ENCODE measurements at places on chromosomes 7 and 10. TPM values are rescaled to one million over a fixed set of nuclear protein-coding genes. Genes with fewer than 3 reads are reported as not detected.

Gene HPSE2
- not detected for total RNA-seq

Gene C10orf90
- not detected for total RNA-seq

Gene SMO
- not detected for total RNA-seq

Gene PAPOLB
- not detected for total RNA-seq

Gene OR2F1
- not detected for total RNA-seq

Gene TMEM196
- total RNA-seq, result not detected

Gene PLAU
- not detected for total RNA-seq

Gene TRDMT1
- total RNA-seq, result 21.3 TPM

Gene PSD
- total RNA-seq, result 17.8 TPM

Gene SLC26A4
- total RNA-seq, result not detected

Gene AGR2
- total RNA-seq, result not detected

Gene RELN
- not detected for total RNA-seq

Gene CLDN4
- total RNA-seq, result 0.14 TPM

Gene GPR141
- total RNA-seq, result not detected
